ENCODE measurements at places on chromosomes 2 and 18.

DNA sequence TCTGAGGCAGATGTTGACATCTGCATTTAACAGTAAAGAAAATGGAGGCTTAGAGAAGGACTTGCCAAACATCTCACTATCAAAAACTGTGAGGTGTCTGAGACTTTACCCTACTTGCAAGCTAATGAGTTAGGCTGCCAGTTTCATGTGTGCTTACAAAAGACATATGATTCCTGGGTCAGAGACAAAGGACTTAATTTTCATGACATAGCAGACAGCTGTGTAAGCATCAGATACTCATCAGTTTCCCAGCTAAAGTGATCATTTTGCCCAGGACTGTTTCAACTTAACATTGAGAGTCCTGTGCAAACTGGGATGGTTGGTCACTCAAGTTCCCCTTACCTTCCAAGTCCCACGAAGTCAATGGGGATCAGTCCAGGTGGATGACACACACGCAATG, 18.9 kb upstream of the DAPL1 start:
- DNase-seq, result no peak

DNA sequence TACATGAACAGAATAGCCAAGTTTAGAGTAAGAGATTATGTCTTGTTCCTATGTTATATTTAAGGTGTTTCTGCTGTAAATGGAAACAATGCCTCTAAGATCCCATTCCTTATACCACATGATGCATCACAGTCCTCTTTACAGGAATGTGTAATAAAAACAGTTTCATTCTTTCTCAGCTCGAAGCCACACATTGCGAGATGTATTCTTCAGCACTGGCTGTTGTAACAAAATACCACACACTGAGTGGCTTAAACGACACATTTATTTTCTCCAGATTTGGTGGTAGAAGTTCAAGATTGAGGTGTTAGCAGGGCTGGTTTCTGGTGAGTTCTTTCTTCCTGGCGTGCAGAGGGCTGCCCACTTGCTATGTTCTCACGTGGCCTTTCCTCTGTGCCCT, 246.2 kb downstream of the SOCS6 start:
- DNase-seq, result no peak

DNA sequence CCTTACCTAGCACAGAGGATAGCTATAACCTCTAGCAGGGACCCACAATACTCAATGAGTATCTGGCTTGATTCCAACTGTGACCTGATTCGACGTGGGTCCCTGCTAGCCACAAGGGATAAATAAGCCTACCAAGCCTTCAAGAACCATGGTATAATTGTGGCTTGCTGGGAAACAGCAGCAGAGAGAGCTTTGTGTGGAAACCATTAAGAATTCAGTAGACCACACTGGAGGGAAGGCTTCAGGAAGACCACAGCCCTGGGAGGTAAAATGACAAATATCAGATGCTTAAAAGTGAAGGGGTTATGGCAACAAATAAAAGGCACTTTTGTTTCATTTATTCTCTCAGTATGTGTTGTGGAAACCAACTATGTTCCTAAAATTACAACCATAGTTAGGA, 82.6 kb upstream of the WIPF1 start:
- DNase-seq, result no peak

- DNase-seq, result no peak
Measured at GRCh38 chr2:217329023-217329431, 469.2 kb upstream of the TNP1 start.

DNA sequence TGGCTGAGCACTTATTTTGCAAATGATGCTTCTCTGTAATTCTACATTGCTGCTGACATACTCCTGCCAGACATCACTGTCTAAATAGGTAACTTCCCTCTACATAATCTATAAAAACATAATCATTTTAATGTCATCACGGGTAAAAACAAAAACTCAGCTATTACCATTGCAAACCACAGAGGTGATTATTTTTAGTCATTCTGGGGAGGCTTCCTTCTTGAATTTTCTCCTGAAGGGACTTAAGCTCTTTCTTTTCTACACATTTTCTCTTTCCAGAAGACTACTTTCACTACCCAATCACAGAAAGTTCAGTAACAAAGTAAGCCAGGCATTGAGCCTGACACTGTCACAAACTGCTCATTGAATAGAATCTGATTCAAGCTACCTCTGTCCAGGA, 40.4 kb upstream of the NFU1 start:
- no peak for DNase-seq

- DNase-seq, result no peak
Measured at GRCh38 chr2:14896330-14897030, 264.0 kb downstream of the LRATD1 start.

GRCh38 chr2:75253526-75253925, 54.2 kb upstream of the TACR1 start:
- no peak for DNase-seq

GRCh38 chr2:70045405-70045804, 41.9 kb upstream of the PCBP1 start:
- no peak for DNase-seq

- no peak for DNase-seq
Measured at GRCh38 chr2:65663831-65664407, 231.5 kb upstream of the SPRED2 start.

DNA sequence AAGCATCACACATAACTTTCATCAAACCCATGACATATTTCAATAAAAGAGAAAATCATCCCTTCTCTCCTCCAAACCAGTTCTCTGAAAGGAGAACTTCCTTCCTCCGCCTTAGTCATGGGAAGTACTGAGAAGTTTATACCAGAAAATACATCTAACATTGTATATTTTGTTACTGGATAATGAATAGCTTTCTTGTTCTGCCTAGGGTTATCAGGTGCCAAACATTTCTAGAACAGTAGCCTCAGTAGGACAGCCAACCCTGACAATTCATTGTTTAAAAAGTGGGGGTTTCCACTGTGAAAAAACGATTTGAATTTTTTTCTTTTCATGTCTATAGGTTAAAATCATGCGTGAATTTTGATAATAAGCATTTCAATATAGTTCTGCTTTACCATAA, 16.0 kb upstream of the DAW1 start:
- no peak for DNase-seq

DNA sequence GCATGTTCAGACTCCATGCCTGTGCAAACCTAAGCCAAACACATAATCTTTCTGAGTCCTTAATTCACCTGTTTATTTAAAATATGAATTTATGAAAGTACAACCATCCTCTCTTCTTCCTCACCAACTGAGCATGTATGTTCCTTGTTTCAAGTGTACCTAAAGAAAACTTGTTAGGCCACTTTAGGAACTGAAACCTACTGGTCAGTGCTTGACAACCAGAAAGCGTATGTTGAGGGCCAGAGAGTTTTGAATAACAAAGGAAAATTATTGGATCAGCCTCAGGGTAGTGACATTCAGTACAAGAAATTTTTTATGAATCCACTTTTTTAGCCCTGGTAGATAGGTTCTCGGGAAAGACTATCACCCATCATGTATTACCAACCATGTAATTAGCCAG, 847.6 kb upstream of the CELF4 start:
- no peak for DNase-seq

GRCh38 chr18:66616523-66616983, 12.7 kb upstream of the CDH19 start:
- DNase-seq, result no peak

GRCh38 chr2:43852196-43852730, 13.5 kb downstream of the ABCG8 start:
- no peak for DNase-seq

DNA sequence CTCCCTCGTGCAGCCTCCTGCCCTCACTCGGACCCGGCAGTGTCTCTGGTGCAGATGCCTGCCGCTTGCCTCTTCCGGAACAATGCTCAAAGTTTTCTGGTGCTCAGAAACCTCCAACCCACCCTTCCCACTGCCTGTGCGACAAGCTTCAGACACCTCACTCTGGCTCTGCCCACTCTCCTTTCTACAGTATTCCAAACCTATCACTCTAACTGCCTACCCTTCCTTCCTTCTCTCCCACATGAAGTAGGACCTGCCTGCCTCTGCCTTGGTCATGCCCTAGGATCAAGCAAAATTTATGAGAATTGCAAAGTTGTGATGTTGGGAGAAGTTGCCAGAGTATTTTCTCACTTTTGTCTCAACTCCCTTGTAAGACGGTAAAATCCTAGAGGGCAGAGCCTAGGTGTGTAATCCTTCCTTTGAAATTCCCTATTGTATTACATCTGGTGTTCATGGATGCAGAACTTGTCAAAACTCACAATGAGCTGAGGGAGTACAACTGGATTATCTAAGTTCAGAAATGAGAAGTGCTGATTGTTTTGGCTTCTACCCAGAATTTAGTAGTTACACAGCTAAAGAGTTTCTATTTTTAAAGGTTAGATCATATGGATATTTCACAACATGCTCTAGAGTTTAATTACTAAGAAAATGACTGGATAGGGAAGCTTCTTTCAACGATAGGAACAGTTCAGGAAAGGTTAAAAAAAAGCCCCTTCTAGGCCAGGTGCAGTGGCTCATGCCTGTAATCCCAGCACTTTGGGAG, 7.2 kb downstream of the NPC1 start:
- DNase-seq, result no peak
